ENCODE measurements at places on chromosomes 5 and 9.

- DNase-seq, result peak; percentile 68
Measured at GRCh38 chr5:91101600-91102379, 281.3 kb downstream of the ARRDC3 start.

- DNase-seq, result no peak
Measured at GRCh38 chr5:28500511-28500910, 1462.1 kb upstream of the CDH9 start.

DNA sequence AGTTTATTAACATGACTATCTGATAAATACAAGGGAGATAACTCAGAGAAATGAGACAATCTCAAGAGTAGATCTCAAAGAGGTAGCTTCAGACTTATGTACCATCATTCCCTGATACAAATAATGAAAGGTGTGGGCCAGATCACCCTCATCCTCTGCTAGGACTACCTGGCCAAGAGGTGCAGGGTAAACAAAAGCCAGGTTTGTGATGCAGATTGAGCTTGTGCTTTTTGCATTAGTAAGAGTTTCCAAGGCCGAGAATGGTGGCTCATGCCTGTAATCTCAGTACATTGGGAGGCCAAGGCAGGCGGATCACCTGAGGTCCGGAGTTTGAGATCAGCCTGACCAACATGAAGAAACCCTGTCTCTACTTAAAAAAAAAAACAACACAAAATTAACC lies 8.9 kb upstream of the SPIN1 start:
- no peak for DNase-seq

DNA sequence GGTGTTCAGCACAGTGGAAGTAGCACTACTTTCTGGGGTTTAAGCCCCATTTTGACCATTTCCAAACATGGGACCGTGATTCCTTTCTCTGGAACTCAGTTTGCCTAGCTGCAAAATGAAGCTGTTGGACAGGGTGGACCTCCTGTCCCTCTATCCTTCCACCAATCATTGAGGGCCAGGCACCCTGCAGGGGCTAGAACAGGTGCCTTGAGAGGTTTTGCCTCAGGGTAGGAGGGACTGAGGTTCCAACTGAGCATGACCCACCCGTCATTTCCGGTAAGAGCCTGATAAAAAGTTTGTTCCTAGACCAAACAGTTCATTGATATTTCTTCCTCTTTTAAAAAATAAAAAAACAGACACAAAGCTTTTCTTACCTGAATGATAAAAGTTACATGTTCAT lies 116.5 kb downstream of the MVB12B start:
- no peak for DNase-seq

DNA sequence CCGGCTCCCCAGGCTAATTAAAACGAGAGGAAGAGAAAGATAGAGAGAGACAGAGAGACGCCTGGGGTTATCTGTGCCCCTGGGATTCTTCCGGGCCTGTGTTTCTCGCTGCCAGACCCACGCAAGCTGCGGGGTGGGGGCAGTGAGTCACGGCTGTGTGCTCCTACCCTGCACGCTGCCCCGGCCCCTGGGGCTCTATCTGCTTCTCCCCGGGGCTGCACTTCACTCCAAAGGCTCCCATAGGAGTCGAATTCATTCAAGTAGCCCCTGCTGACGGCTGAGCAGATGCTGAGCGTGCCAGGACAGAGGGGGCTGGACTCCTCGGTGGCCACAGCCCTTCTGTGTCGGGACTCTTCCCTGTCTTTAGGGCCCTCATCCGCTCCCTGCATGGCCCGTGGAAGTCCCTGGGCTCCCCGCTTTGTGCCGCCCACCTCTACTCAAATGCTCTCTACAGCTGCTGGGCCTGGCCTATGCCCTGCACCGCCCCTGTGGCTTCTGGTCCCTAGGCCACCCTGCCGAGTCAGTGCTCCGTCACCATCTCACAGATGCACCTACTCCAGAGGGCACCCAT lies 22.8 kb downstream of the SARDH start:
- DNase-seq, result no peak

DNA sequence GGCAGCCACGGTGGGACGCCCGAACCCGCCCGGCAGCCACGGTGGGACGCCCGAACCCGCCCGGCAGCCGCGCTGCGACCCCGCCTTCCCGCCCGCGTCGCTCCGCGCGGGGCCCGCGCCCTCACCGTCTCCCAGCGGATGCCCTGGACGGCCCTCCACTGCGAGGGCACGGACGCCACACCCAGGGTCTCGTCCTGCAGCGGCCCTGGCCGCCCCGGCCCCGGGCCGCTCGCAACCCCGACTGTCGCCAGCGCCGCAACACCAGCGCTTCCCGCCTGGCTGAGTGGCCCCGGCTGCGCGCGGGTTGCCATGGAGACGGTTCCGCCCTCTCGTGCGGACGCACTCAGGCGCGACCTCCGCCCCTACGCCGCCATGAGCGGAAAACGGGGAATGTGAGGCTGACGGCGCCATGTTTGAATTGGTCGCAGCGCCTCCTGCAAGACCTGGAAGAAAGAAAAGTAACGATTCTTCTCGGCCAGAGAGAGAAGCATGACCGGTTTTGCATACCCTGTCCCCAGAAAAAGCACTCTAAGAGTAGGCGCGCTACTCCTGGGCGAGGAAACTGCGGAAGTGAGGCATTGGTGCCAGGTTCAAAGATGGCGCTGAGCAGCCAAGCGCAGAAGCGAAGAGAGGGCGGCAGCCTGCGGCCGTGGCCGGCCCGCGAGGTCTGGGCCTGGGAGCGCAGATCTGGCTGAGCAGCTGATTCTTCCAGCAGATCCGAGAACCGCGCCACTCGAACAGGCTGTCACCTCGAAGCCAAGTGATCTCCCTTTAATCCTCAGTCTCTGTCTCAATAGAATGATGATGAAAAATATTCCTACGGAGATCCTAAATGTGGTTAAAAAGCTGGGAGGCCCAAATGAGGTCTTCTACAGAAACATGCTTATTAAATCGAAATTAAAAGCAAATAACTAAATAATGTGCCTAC lies at the start of gene DYNC2I2:
Gene DYNC2I2 (minus strand): TSS at position 432 of the 928 bp plus-strand sequence. CDS start 121 bp downstream, at position 311.
- DNase-seq, result peak; percentile 85

- DNase-seq, result no peak
Measured at GRCh38 chr5:170443624-170444023, 54.5 kb upstream of the KCNMB1 start.

- no peak for DNase-seq
Measured at GRCh38 chr9:14530366-14530765, 162.9 kb downstream of the ZDHHC21 start.

DNA sequence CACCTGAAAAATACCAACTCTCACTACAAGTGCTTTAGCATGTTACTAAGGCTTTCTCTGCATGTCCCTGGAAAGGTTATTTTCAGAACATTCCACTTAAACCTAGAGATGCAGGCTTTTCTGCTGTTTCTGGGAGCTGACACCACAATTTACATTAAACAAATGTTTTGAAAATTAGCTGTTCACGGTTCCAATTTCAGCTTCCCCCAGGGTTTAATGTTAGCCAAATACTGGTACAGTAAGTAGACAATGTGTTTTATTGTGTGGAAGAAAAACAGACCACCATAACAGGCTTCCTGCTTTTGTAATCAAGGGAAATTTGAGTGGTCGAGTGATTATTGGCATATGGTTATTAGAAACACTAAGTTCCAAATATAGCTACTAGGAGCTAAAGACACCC lies 32.0 kb downstream of the MACROH2A1 start:
- no peak for DNase-seq

DNA sequence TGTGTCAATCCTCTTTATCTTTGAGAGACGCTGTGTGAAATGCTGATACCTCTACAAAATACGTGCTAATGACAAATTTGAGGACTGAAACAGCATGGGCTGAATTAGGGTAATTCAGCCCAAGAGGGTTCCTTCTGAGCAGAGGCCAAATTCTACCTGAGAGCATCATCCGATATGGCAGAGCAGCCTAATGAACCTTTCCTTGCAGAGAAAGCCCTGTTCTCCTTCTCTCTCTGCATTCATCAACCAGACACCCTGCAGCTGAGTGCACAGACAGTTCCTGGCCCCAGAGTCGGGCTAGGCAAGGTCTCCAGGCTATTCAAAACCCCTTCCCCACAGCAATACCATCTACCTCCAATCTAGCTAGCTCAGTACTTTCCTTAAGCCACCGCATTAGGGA lies 77.9 kb downstream of the TRIM32 start:
- no peak for DNase-seq

GRCh38 chr5:82277613-82277986 lies 554 bp downstream of the RPS23 start:
- DNase-seq, result no peak

DNA sequence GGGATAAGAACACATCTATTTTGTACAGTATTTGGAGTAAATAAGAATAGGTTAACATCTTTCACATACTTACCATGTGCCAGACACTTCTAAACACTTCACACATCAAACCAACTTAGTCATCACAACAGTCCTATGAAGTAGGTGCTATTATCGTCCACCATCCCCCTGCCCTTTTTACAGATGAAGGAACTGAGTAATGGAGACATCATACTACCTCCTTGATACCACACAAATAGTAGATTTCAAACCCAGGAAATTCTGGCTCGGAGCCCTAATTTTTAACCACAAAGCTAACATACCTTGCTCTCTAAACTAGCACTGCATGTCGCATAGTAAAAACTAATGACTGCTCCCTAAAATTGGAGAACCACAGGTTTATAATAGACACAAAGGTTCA lies 4.2 kb upstream of the ZNF366 start:
- no peak for DNase-seq

- no peak for DNase-seq
Measured at GRCh38 chr9:97852399-97853055, 499 bp upstream of the FOXE1 start.

- peak; percentile 28 for DNase-seq
Measured at GRCh38 chr5:7745882-7746610, 104.9 kb downstream of the CFAP90 start.

- DNase-seq, result no peak
Measured at GRCh38 chr9:38031594-38031993, 37.4 kb downstream of the SHB start.

DNA sequence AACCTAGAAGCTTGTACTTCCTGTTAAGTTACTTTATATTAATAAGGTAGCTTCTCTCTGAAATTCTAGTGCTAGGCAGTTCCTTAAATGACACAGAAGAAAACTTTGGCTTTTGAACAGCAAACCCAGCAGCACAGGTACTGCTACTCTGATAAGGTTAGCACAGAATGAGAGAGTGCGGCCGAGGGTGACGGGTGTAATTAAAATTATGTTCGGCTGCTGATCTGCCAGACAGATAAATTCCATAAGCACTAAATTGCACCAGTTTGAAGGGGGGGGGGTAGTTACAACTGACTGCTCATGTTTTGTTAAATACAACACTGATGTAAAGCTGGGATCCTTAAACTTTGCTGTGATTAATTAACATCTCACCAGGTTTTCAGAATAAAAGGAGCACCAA lies 475.1 kb downstream of the SPOCK1 start:
- no peak for DNase-seq

DNA sequence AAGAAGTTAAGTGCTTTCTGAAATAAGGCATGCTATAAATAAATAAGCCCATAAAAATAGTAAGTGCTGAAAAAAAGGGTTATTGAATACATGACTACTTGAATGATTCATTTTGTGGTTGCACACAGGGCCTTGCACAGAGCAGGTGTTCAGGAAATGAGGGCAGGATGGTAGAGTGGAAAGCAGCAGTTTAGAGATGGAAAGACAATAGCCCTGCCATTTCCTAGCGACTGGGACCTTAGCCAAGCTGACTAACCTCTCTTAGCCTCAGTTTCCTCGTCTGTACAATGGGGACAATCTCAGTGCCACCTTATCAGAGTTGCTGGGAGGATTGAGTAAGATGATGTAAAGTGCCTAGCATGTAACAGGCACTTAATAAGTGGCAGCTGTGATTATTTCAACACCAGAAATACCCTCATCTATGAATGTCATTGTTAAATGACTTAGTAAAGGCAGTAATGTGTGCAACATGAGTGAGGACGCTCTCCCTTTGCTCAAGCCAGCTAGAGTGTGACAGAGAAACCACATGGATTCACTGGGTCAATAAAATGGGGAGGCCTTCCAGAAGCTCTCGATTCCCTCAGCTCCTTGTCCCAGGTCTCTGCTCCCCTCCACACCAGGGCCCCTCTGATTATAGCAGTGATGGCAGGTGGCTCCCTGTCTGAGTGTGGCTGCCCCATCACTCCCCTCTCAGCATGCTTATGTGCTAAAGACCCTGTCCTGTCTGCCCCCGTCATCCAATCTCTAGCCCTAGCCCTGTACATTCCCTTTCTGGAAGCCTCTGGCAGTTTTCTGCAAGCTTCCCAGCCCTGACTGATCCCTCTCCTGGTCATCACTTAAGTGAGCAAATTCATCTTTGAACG lies 16.0 kb upstream of the PHF19 start:
- DNase-seq, result no peak

DNA sequence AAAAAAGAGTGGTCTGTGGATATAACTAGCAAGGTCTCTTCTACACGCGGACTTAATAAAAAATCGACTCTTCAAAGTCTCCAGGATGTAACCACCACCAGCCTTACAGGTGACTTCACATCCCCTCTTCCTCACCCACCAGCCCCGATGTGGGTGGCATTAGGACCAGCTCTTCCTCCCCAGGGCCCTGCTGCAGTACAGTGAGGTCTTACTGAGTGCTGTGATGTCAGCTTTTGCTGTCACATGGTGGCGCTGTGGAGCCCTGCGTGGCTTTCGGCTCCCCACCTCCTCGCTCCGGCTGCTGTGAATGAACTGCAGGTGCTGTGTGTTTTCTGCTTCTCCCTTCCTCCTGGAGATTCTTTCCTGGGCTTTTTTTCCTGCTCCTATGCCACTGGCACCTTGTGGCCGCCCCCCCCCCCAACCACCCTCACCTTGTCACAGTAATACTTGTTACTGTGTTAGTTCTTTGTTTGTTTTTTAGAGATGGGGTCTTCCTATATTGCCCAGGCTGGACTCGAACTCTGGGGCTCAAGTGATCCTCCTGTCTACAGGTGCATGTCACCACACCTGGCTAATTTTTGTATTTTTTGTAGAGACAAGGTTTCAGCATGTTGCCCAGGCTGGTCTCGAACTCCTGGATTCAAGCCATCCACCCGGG lies 15.8 kb upstream of the RAPGEF1 start:
- peak; percentile 44 for DNase-seq

DNA sequence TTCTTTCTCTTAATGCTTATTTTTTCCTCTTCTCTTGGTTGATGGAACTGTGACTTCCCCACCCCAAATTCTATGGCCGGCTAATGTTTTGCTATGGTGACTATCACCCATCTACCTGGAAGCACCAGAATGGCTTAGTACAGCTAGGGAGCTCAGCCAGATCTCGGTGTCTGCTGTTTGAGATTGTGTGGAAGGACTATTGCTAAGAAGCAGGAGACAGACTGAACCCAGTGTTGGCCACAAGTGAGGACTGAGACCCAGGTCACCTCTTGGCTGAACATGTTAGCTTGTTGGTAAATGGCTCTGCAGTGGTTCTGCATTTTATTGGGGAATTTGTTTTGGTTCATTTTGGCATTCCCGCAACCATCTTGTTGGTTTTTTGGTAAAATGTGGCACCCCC lies 2.7 kb downstream of the PRRC2B start:
- DNase-seq, result no peak

DNA sequence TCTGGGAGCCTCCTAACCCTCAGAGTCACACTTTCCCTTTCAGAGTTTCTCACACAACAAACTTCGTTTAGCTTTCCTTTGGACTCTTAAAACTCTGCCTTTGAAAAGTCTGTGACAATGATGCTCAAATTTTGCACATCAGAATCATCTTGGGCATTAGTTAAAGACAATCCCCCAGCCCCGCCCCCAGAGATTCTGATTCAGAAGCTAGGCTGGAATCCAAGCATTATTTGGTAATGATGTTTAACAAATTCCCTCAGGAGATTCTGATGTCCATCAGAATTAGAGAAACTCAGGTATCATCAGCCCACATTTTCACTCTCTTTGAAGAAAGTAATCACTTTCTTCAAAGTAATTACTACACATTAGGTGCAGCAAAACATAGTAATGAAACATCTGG lies 9.6 kb upstream of the PLPP1 start:
- no peak for DNase-seq

GRCh38 chr5:137503456-137503855 lies 4.3 kb upstream of the SPOCK1 start:
- no peak for DNase-seq
